Dorsolateral prefrontal cortex (tissue), 122 donors: ENCODE measurements at places on chromosomes 7 and 10.

DNA sequence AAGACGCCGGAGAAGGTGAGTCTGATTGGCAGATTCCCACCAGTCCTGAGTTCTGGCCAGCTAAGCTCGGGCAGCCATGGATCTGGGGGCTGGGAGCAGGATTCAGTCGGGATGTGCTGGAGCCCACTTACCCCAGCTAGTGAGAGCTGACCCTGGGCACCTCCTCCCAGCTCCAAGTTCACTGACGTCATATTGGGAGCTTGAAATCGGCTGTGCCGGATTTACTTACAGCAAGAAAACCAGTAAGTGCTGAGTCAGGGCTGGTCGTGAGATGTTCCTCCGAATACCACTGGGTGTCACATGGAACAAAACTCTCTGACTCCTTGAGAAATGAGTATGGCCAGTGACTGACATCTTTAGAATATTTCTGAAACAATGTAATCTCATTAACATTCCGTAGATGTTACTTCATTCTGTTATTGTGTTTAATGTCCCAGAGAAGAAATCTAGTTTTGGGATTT, 621.2 kb downstream of the SDK1 start:
- DNase-seq = peak; percentile 45

GRCh38 chr10:68178592-68178991, 53.3 kb downstream of the ATOH7 start:
- DNase-seq = no peak

DNA sequence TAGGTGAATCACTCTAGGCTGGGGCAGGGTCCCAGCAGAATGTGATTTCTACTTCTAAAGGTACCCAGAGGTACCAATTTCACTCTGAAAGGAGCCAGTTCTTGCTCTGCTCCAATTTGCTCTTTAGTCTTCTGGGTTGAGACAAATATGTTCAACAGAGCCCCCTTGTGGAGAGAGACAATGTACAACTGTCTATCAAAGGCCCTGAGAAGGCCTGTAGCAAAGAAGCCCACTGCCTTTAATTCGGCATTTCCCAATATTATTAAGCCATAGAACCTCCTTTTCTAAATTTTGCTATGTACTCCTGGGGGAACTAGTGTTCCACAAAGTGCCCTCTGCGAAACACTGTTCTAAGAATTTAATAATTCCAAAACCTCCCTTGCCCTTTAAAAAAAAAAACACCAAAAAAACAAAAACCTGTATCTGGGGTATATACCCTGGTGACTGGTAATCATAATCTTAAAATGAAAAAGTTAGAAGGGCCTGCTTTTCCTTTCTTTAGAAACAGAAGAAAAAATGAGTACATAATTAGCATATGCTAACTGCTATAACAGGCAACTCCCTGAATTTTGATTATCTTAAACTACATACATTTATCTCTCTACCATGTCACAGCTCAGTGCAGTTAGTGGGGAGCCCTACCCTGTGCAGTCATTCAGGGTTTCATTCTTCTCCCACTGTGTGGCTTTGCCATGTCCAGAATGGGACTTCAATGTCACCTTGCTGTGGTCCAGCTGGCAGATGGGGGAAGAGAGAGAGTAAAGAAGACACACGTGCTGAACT, 160.9 kb upstream of the BMPER start:
- DNase-seq = no peak

DNA sequence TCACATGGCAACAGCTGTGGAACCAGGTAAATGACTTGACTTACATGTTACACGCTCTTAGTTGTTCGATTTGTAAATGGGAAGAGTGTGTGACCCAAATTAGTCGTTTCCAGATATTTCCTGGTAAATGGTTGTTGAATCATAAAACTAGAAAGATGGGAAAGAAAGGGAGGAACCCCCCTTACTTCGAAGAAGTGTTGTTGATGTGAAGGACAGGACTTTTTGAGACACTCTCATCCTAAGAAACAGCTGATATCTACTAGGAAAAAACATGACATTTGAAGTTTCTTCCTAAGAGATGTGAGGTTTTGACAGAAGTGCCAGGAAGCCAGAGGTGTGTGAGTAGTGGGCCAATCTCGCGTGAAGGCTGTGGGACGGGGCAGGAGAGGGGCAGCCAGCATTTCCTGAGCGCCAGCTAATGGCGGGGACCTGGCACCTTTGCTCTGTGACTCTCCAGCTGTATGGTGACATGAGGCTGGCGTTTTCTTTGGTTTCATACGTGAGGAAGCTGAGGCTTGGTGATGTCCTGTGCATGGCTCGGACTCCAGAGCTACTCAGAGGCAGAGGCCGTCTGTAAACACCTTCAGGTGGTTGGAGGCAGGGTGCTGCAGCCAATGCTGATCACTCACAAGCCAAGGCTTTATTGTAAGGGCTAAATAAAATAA, 53.7 kb downstream of the IKZF1 start:
- no peak for DNase-seq

DNA sequence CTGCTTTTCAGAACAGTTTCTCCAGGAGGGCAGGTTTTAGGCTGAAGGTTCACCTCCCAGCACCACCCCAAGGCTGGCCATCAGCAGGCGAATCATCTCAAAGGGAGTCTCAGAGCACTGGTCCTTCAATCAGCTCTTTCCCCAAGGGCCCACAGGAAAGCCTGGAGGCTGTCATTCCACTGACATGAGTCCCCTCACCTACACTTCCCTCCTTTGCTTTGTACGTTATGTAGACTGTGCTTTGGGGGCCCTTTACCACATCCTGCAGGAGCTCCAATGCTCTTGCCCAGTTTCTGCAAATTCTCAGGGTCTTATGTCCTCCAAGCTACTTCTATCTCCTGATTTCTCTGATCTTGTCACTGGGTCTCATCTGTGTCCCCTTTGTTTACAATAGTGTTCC, 15.4 kb downstream of the WDFY4 start:
- DNase-seq = no peak

DNA sequence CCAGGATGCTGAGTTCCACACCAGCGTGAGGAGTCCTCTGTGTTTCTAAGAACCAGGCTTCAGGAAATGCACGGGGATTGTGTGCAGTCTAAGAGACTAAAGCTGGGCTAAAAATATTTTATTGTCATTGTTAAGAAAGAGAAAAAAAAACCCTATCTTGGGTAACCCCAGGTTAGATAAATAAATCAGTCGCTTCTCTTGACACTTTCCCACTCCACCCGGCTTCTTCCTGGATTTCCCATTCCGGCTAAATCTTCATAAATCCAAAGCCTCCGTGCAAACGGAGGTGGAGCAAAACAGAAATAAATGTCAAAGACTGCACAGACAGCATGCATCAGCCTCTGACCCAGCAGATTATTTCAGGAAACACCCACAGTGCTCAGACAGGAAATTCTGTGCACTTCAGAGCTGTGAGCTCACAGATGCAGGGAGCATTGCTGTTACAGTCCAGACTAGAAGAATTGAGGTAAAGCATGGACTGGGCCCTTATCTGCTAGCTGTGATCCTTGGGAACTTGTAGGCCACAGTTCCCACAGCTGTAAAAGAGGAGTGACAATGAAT, 44.8 kb upstream of the GRID1 start:
- DNase-seq = no peak

DNA sequence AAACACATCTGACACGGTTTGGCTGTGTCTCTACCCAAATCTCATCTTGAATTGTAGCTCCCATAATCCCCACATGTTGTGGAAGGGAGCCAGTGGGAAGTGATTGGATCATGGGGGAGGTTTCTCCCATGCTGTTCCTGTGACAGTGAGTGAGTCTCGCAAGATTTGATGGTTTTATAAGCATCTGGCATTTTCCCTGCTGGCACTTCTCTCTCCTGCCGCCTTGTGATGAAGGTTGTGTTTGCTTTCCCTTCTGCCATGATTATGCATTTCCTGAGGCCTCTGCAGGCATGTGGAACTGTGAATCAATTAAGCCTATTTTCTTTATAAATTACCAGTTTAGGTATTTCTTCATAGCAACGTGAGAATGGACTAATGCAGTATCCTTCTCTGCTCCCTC, 5.9 kb upstream of the HTR5A start:
- no peak for DNase-seq

GRCh38 chr10:47252093-47252780, 47.8 kb upstream of the GDF10 start:
- DNase-seq = no peak

DNA sequence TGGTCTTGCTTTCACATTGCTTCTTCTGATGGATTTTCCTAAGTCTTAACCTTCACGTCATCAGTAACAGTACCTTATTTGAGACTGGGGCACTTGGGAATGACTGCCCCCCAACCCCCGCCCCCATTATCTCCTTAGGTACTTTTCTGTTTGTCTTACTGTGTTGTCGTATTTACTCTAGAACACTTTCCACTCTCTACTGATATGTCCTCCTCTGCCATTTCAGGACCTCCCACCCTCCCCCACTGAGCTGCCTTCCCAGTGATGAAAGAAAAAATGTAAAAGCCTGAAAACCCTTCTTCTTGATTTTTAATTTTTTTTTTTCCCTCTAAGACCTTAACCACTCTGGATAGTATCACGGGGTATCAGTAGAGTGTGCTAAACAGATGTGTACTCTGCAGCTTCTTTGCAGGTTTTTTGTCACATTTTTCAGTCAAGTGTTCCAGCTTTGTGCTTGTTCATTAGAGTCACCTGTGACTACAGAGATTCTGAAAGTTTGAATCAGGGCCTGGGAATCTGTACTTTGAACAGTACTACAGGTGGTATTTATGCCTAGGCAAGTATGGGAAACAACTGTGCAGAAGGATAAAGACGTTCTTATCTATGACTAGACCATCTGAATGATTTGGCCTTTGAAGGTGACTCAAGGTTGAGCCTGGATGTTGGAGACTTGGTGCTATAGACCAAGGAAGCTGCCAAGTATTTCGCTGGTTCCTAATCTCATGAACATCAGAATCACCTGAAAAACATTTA, 8.3 kb downstream of the CALU start:
- no peak for DNase-seq

GRCh38 chr10:86446987-86447386, 74.6 kb downstream of the WAPL start:
- no peak for DNase-seq

DNA sequence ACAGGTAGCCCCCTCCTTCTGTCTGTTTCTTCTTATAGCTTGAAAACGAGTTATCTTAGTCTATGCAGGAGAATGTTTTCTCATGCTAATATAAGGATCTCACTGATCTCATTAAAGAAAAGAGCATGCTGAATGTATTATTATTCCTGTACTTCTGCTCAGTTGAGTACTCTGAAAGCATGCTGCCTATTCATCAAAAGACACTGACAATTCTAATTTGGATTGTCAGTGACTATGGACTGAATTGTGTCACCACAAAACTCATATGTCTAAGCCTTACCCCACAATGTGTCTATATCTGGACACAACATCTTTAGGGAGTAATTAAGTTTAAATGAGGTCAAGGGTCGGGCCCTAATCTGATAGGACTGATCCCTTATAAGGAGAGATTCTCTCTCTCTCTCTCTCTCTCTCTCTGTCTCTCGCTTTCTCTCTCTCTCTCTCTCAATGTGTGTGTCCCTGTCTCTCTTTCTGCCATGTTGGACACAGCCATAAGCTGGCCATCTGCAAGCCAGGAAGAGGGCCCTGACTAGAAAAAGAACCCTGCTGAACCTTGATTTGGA, 98.4 kb downstream of the GNAT3 start:
- no peak for DNase-seq

GRCh38 chr10:128992770-128993169, 474.3 kb upstream of the MGMT start:
- DNase-seq = no peak

GRCh38 chr7:74178632-74179031, 4.5 kb downstream of the EIF4H start:
- DNase-seq = no peak

- no peak for DNase-seq
These were observed 335.7 kb downstream of the GPR37 start for GRCh38 chr7:124429923-124430322.

DNA sequence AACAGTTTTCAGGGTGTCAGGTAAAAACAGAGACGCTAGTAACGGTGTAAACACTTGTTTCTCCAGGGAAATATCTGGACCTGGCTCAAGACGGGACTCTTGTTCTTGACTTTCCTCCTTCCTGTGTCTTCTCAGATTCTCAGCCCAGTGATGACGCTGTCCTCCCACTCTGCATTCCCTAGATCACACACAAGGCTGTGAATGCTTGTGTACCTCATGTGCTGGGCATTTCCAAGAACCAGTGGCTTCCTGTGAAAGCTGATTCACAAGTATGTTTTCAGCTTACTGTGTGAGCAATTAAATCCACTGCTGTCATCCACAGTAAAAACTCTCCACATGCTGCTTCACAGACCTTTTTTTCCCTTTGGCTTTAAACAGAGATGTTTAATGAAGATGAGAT, 193.8 kb upstream of the DPP6 start:
- peak; percentile 59 for DNase-seq

DNA sequence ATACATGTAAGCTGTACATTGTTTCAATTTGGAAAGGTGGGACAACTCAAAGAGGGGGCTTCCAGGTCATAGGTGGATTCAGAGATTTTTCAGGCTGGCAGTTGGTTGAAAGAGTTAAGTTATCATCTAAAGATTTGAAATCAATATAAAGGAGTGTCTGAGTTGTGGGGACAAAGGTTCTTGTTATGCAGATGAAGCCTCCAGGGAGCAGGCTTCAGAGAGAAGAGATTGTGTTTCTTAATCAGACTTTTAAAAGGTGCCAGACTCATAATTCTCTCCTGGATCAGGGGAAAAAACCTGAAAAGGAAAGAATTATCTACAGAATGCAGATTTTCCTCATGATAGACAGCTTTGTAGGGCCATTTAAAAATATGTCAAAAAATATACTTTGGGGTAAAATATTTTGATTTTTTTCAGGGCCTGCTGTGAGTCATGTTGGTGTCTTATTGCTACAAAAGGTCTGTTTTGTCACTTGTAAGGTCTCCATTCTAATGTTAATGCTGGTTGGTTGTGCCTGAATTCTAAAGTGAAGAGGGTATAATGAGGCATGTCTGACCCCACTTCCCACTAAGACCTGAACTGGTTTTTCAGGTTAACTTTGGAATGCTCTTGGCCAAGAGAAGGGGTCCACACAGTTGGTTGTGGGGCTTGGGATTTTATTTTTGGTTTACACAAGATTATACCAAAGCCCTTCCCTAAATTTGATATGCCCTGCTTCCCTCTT, 52.7 kb upstream of the PRSS1 start:
- DNase-seq = no peak

DNA sequence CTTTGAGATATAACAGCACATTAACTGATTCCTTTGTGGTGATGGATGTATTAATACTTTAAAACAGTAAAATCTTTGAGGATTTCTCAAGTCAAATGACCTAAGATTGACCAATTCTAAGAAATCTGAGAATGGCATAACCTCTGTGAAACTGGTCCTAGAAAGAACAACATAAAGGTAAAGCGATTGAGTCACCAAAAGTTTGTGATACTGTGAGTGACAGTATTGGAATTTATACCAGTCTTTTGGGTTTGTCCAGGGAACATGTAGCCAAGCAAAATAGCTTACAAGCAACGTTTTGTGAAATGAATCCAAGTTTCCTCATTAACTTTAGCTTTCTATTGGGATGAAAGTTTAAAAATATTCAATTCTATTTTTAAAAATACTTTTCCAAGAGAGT, 157.4 kb upstream of the TMEM196 start:
- DNase-seq = no peak
